Gastroesophageal sphincter (tissue), 4 donors: ENCODE measurements at places on chromosomes 3 and 15.
A peak's percentile ranks its signal among the peaks of the same experiment; 100 is the strongest.

DNA sequence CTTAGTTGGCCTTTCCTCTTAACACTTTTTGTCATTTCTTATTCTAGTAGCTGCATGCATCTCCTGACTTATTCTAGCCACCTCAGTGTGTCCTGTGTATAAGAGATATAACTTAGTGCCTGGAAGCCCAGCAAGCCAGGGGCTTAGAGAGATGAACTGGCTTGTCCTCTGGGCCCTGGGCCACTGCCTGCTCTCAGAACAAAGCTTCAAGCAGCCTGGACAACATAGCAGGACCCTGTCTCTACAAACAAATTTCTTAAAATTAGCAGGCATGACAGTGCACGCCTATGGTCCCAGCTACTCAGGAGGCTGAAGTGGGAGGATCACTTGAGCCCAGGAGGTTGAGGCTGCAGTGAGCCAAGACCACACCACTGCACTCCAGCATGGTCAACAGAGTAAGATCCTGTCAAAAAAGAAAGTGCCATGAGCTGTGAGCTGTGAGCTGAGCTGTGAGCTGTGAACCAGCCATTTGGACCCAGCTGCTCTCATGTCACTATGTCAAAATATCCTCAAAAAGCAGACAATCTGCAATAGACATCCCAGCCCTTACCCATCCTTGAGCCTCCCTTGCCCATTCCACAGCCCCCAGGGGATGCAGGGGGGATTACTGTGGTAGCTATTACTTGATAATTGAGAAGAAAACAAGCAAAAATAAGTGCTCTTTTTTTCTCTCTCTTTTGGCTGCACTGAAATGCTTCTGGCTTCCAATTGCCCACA is 174.5 kb downstream of the OPA1 start:
- no peak for ATAC-seq

DNA sequence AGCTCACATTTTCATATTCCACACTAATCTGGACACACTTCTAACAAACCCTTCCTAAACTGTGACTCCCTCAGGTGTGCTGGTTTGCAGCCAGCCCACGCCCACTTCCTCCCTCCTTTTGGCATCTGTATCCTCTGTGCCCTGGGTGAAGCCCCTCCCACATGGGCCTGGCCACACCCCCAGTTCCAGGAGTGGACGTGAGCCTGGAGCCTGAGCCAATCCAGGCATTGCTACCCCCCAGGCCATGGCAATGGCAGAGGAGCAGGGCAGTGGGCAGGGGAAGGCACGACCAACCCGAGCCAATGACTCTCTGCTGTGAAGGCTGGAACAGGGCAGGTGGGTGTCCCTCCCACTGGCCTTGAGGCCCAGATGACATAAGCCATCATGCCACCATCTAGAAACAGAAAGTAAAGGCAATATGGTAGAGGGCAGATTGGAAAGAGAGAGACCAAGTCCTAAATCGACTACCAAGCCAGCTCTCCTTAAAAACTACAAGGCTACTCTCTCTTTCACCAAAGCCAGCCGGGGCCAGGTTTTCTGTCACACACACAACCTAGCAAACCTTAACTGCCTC is 18.6 kb downstream of the FAM174B start:
- ATAC-seq, result peak; percentile 17

GRCh38 chr3:55497250-55497649 is 10.1 kb upstream of the WNT5A start:
- ATAC-seq, result no peak

DNA sequence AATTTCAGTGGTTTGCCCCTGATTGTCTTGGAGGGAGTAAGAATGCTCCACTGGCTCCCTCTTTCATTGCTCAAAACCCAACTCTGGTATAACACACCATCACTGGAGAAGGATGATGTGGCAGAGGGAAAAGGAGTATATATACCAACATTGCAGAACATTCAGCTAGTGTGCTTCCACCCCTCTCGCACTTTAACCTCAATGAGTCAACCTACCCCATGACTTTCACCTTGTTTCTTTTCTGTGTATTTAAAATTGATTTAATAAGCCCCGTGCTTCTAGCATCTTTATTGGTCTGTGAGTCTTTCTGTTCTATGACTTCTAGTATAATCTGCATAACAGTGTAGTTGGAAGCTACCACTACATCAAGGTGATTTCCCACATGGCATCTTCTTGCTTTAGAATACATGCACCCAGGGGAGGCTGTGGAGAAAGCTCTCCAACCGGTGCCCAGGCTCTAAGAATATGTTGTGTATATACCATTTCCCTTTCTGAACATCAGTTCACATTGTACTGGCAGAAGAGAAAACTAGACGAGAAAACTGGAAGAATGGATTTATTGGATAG is 595.1 kb upstream of the TGFBR2 start:
- ATAC-seq, result no peak

DNA sequence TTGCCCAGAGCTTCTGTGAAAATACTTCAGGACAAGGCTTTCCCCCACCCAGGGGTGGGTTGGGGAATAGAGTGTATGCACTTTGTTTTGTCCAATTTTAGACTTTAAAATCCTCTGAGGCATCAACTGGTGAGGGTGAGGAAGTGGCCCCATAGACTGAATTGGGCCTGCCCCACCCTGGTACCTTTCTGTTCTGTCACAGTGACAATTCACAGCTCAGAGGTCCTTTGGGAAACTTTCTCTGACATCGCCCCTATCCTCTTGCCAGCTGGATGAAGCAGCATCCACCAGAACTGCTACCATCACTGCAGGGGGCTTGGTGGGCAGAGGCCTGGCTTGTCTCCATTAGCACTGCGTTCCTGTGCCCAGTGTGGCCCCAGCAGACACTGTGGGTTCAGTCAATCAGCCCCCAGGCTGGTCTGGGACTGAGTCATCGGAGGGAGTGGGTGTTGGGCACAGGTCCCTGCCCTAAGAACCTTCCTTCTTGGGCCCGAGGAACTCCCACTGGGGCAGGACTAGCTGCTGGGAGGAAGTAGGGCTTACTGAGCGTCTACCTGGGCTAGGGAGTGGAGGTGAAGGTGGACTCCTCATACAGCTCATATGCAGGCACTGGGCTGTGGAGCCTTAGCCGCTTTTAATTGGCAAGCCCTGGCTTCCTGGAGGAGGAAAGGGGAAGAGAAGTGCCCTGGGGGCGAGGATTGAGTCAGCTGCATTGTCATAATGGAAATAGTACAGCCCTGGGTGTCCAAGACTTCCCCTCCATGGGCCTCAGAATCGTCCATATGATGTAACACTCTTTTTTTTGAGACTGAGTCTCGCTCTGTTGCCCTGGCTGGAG is 1.5 kb upstream of the PPM1M start:
- peak; percentile 8 for ATAC-seq

- ATAC-seq, result no peak
Measured at GRCh38 chr15:67170143-67170925, 84.1 kb downstream of the AAGAB start.

GRCh38 chr3:149589332-149589731 is 68.5 kb downstream of the WWTR1 start:
- ATAC-seq, result no peak

DNA sequence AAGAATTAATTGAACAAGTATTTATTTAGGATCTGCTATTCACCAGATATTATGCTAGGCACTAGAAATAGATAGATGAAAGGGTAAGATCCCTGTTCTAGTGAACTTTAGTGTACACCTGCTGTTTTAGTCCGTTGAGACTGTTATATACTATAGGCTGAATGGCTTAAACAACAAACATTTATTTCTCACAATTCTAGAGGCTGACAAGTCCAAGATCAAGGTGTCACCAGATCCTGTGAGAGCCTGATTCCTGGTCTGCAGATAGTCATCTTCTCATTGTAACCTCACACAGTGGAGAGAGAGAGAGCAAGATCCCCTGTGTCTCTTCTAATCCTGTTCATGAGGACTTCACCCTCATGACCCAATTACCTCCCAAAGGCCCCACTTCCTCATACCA is 281.4 kb upstream of the KCNH8 start:
- ATAC-seq, result no peak

DNA sequence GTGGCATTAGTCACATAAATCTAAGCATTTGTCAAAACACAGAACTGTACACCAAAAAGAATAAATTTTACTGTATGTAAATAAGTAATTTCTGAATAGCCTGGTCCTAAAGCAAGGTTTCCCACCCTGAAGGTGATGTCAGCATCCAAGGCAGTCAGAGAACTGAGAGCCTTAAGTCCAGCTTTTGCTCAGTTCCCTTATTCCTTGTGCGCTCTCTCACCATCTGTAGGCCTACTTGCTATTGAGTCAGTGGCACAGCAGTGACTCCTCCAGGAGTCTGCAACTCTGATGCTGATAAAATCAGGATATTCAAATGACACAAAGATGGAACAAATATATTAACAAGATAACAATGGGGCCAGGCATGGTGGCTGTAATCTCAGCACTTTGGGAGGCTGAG is 22.3 kb downstream of the VPS39 start:
- ATAC-seq, result no peak
